ENCODE measurements at places on chromosomes 3 and 15.

- no peak for DNase-seq
These were observed 233.6 kb upstream of the CTDSPL start for GRCh38 chr3:37627951-37628620.

GRCh38 chr3:16609927-16610580, 4.8 kb upstream of the DAZL start:
- DNase-seq = no peak

GRCh38 chr3:48402281-48402732, 27.6 kb downstream of the PLXNB1 start:
- DNase-seq = no peak

DNA sequence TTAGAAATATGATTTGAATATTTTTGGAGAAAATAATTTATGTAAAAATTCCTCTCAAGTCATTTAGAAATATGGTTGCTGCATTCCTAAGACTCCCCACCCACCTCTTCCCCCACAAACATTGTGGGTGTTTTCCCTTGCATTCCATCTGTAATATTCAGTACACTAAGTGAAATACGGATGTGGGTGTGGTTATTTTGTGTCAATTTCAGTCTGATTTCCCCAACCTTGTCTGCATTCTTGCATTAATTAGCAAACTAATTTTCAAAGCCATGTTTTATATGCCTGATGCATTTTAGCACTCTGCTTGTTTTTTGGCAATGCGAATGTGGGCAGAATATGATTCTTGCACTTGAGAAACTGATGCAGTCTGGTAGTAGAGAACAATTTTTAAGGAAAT, 408.3 kb upstream of the RGMA start:
- no peak for DNase-seq

DNA sequence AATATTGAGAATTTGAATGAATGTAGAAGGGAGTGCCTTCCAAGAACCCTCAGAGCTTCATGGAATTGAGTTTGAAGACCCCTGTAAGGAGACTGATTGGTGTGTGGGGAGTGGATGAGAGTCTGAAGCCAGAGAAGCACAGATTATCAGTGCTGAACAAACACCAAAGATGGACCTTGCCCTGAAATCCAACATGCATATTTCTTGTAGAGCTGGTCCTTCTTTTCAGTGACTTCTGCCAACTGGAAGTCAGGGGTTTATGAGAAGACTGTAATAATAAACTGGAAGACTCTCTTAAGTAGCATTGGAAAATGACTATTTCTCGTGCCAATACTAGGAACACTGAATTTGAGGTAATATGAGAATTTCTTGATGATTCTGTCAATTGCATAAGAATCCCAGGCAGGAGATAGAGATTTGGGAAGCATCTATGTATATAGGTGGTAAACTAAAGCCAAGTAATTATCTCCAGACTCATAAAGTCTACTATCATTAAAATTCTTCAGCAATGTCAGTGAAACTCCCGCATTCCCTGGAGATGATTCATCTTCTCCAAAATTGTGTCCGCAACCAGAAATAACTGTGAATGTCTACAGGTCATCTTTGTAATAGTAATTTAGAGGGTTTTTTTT, 213.8 kb downstream of the IL5RA start:
- no peak for DNase-seq

DNA sequence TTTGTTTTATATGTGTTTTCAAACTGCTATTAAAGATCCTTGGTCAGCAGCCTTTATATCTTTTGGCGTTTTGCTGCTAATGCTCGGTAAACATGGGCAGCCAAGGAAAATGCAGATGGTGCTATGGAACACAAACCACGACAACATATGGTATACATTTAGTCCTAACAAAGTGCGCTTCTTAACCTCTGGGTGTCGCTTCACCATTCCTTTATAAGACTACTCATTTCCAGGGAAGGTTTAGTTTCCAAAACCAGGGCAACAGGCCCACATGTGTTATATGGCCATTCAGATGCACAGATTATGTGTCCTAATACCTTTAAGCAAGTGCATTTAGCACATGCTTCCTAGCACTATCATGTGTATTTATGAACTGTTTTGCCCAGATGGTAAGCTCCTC, 14.7 kb downstream of the SHOX2 start:
- DNase-seq = no peak

- DNase-seq = no peak
These were observed 21.9 kb upstream of the SQOR start for GRCh38 chr15:45612790-45613415.

DNA sequence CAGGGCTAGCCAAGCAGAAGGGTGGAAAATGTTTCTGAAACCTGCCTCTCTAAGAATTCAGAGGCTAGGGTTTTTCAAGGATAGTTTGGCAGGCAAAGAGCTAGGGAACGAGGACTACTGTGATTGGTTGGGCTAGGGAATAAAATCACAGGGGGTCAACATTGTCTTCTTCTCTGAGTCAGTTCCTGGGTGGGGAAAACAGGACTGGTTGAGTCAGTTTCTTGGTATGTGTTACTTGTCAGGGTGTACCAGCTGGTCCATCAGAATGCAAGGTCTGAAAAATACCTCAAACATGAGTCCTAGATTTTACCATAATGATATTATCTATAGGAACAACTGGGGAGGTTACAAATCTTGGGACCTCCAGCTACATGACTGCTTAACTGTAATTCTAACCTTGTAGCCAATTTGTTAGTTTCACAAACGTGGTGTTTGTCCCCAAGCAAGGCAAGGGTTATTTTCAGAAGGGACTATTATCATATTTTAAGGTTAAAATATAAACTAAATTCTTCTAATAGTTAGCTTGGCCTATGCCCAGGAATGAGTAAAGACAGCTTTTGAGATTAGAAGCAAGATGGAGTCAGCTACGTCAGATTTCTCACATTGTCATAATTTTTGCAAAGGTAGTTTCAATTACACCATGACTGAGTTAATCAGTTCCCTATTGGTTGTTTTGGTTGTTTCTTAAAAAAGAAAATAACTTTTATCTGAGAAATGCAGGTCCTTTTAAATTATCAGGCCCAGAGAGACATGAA, 231.5 kb downstream of the ALCAM start:
- DNase-seq = no peak
